Right forelimb (tissue), 1 donor: ENCODE measurements at places on chromosomes 7 and 10.

DNA sequence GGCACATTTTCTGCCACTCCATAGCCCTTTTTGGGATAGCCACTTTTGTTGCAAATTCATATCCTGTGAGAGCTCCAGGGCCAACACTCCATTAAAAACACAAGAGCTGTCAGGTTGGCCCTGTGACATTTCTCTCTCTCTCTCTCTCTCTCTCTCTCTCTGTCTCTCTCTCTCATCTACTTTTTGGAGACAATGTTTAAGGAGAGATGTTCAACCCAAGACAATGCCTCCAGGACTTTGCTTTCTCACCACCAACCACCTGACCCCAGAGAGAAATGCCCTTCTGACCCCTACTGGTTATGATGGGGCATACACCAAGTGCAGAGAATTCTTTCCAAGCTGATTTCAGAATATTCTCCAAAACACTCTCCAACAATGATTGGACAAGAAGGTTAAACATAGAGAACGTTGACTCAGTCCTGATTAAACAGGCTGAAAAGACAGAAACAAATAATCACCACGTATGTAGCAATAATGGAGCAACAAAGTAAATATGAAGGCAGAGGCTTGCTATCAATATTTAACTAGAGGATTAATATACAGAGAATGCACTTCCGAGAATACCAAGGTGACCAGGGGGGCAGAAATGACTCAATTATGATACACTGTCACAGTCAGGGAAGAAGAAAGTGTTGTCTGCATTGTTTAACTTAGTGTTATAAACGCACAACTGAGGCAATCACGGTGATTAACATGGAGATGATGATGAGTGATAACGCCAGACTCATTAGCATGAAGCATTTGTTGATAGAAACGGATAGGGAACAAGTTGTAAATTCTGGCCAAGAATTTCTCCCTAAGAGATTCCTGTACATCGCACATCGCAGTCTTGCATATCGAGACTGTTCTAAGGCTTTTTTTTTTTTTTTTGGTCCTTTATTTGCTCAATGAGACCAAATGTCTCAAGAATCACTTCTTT lies 178.5 kb downstream of the NRP1 start:
- DNase-seq: no peak

- no peak for DNase-seq
Measured at GRCh38 chr10:24439935-24440334, 231.0 kb downstream of the KIAA1217 start.

GRCh38 chr10:42491801-42492200 lies 146.6 kb downstream of the ZNF33B start:
- DNase-seq: no peak

DNA sequence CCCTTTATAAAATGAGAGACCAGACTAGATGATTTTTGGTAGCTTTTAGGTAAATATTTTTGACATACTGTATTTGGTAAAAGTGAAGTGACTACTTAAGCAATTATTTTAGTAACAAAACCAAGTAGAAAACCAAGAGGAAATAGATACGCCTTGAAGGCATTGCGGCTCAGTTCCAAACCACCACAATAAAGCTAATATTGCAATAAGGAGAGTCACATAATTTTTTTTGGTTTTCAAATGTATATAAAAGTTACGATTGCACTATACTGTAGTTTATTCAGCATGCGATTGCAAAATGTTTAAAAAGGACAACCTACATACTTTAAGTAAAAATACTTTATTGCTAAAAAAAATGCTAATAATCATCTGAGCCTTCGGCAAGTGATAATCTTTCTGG lies 581.7 kb upstream of the POT1 start:
- no peak for DNase-seq

- DNase-seq: no peak
Measured at GRCh38 chr10:97399843-97400545, 1.1 kb downstream of the RRP12 start.

GRCh38 chr10:20354166-20354565 lies 537.9 kb downstream of the PLXDC2 start:
- DNase-seq: no peak

DNA sequence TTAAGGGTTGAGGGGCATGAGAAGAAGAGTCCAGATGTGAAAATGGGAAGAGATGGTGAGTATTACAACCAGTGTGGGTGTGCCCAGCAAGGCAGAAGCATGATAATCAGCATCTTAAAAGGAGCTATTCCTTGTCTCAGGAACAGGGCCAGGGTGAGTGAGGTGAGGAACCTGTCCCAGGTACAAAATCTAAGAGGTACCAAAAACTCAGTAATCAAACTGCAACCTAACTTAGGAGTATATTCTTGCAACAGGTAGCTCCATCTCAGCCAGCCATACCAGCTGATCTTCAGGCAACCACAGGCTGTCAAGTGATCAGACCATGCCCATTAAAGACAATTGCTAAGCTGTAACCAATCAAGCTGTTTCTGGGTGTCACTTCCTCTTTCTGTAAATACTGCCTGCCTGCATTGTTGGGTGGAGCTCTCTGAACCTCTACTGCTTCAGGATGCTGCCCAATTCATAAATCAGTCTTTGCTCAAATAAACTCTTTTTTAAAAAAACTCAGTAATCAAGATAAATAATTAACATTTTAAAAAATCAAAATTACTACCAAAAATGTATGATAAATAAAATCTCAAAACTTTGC lies 7.4 kb downstream of the KEL start:
- DNase-seq: no peak

GRCh38 chr7:29289156-29290021 lies 94.8 kb downstream of the CHN2 start:
- DNase-seq: peak; percentile 58

DNA sequence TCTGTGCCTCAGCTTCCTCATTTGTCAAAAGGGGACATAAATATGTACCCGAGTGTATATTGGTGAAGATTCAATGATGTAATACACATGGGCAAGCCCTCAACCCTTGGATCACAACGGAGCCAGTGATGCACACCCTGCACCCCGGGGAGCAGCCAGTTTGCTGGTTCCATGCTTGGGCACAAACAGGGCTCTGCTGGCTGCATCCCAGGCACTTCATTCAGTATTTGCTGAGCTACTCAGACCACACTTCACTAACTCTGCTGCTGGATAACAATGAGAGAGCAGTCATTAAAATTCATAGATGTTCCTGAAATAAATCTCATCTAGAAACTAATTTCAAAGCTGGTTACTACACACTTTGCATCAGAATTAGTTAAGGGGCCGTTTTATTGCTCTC lies 72.0 kb downstream of the SCRN1 start:
- DNase-seq: no peak

DNA sequence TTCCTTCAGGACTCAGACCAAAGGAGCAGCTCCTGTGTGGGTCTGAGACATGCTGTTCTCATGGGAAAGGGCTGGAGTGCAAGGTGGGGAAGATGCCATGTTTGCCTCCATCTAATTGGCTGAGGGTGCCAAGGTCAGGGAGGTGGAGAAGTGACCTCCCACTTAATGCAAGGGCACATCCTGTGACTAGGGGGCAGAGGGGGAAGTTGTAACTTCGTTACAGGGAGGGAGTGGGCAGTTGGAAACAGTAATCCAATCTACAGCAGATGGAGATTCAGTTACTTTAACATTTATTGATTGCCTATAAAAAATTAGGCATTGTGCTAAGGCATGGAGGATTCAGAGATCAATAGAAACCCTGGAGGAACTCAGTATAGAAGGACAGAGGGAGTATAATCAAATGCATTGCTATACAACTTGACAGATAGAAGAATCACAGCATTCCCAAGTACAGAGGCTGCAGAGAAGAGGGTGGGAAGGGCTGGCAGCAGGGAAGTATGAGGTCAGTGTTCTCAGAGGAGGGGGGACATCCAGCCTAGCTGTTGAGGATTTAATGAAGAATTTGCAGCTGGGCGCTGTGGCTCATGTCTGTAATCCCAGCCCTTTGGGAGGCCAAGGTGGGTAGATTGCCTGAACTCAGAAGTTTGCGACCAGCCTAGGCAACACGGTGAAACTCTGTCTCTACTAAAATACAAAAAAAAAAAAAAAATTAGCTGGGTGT lies 75.9 kb downstream of the CCNY start:
- no peak for DNase-seq
